ENCODE measurements at places on chromosomes 1 and 21. TPM values are rescaled to one million over a fixed set of nuclear protein-coding genes. Genes with fewer than 3 reads are reported as not detected.

ARHGEF10L gene
- 39.7 TPM for total RNA-seq

TMEM200B gene
- total RNA-seq = 13.0 TPM

HSF2BP gene
- 3.2 TPM for total RNA-seq

NBPF10 gene
- 4.1 TPM for total RNA-seq

RGS5 gene
- total RNA-seq = 39.0 TPM

TRIM45 gene
- total RNA-seq = 13.2 TPM

SLC5A3 gene
- 8.2 TPM for total RNA-seq

TSPAN2 gene
- total RNA-seq = 11.3 TPM

PRELP gene
- 17.9 TPM for total RNA-seq

HPCA gene
- 1.6 TPM for total RNA-seq

HAO2 gene
- not detected for total RNA-seq

VWA5B1 gene
- 0.51 TPM for total RNA-seq

TEDDM1 gene
- total RNA-seq = not detected

ZBTB37 gene
- total RNA-seq = 6.6 TPM

EVA1C gene
- 45.7 TPM for total RNA-seq

NEXN gene
- total RNA-seq = 13.2 TPM

EBNA1BP2 gene
- 65.7 TPM for total RNA-seq

GOLPH3L gene
- total RNA-seq = 25.0 TPM

CHIA gene
- total RNA-seq = not detected

OR10J4 gene
- total RNA-seq = not detected

HJV gene
- total RNA-seq = 1.2 TPM

AK5 gene
- total RNA-seq = 20.8 TPM

CELSR2 gene
- total RNA-seq = 118 TPM

AKIRIN1 gene
- total RNA-seq = 108 TPM

DNM3 gene
- 2.3 TPM for total RNA-seq

TMEM61 gene
- total RNA-seq = 2.4 TPM

TIAM1 gene
- 6.0 TPM for total RNA-seq

BRDT gene
- total RNA-seq = not detected

INKA2 gene
- 2.8 TPM for total RNA-seq

ELOVL1 gene
- total RNA-seq = 48.6 TPM

F13B gene
- total RNA-seq = not detected

CADM3 gene
- 4.7 TPM for total RNA-seq

C1QTNF12 gene
- total RNA-seq = 3.4 TPM
